ENCODE measurements at places on chromosomes 16 and 17.

DNA sequence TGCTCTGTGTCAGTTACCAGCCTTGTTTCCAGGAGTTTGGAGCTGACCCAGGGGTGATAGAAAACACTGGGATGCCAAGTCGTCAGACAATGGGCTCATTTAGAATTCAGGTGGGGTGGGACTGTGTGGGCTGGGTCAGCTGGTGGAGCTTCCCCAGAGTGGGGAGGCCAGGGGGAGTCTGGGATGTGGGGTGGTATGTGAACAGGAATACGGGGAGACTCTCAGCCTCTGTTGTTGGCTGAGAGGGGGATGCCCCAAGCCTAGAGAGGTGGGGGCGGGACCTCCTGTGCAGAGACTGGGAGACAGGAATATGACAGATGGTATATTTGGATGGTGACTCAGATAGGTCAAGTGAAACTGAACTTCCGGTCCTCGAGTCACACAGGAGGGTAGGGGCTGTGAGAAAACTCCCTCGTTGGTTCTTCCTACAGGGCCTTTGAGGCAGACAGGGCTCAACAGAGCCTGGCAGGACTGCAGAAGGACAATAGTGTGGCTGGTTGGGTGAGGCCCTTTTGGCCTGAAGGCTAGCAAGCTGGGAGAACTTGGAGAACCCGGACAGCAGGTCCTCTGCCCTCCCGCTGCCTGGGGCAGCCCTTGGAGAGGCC is 23.7 kb downstream of the CDH1 start:
- DNase-seq, result no peak

DNA sequence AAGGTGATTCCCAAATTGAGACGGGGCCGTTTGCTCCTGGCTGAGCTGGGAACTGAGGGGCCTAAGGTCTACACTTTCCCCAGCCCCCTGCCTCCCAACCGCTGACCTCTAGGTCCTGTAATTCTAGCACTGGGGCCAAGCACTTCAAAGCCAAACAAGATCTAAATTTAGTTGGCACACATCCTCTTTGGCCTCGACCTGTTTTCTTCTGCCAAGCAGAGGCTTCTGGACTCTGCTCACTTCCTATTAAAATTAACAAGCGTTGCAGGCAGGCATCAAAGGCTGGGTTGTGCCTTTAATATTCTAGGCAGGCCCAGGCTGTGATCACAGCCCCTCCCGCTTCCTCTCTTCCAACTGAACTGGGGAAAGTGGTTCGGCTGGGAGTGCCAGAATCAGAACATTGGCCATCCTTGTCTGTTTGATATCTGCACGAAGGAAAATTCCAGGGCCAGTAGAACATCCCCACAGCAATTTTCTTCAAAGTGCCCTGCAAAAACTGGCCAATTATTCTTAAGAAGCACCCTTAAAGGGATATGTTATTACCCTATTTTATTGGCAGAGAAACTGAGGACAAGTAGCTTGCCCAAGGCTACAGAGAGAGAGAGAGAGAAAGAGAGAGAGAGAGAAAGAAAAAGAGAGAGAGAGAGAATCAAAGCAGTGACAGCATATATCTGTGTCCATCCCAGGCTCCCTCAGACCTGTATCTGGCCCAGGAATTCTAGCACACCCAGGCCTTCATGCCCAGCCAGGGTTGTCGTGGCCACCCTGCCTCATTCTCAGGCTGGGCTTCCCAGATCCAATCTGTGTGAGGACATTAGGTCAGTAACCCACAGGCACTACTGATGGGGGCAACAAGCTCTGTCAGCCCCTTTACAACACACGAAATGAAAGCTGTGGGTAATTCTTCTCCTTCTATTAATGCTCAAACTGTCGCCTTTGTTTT is 12.8 kb upstream of the MT4 start:
- no peak for DNase-seq

DNA sequence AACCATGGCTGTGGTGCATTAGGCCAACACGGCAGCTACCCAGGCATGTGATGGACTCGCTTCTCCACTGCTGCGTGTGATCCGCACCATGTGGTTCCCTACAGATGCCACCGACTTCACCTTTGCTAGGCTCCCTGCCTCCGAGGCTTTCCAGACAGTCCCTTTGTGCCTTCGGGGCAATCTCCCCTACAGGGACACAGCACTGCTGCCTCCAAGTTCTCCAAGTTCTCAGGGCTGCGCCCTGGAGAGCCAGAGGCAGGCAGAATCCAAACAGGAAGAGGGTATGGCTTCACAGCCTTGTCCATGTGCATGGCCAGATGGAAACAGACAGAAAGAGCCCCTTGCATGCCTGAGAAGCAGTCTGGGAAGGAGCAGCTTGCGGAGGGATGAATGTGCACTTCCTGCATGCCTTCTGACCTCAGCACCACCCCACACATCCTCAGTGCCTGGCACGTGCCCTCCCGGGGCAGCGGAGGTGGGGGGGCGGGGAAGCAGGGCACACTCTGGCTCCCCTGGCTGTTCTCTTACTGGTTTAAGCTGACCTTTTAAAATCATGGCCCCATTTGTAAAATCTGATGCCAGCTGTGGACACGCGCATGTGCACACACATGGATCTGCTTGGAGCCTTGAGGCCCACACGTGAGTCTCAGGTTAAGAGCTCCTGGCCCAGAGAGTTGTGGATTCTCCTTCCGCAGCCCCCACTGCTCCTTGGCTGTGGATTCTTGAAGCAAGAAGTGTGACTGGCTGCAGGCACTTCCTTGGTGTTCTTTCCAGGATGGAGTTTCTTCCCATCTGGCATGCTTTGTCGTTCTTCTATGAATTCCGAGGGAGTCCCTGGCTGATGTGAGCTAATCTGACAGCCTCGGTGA is 55.3 kb upstream of the MTSS2 start:
- no peak for DNase-seq

DNA sequence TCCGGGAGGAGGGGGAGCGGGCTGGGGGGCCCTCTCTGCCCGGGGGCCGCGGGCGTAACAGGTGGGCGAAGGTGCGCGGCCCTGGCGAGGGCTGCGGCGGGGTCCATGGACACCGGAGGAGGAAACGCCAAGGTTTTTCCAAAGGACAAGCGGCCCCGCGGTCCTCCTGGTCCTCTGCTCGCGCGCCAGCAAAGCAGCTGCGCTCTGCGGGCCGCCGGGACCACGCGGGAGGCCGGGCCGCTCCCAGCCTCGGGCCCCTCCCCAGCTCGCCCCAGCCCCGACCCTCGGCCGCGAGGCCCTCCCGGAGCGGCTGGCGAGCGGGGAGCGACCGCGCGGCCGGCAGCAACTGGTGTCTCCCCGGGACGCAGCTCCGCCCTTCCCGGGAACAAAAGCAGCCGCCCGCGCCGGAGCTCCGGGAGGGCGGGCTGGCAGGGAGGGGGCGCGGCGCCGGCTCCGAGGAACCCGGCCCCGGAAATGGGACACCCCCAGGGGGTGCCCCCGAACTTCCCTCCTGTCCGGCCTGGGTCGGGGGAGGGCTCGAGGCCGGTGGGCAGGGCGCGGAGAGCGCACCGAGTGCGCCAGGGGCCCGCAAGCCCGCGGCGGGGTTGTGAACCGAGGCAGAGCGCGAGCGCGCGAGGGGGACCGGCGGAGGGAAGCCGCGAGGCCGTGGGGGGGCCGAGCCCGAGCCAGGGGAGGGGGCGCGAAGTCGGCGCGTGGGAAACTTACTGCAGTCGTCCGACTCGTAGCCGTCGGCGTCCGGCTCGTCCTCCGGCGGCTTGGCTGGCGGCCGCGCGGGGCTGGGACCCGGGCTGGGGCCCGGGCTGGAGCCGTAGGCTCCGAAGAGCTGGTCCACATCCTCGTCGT is 837 bp downstream of the DOC2B start:
- no peak for DNase-seq

DNA sequence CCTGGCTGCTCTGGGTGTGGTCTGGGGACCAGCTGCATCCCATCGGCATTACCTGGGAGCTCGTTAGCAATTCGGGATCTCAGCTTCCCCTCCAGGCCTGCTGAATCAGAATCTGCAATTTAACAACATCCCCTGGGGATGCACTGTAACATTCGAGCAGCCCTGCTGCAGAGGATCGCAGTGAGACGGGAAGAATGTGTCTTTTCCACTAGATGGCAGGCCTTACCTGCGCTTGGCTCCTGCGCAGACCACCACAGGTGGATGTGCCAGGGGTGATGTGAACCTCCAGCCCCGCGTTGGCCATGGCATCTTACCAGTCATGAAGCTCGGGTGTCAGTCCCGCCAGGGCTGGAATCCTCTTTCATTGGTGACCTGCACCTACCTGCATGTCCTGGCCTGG is 209.9 kb downstream of the PRKCB start:
- DNase-seq, result no peak

GRCh38 chr16:64144617-64145016 is 977.2 kb downstream of the CDH11 start:
- no peak for DNase-seq

DNA sequence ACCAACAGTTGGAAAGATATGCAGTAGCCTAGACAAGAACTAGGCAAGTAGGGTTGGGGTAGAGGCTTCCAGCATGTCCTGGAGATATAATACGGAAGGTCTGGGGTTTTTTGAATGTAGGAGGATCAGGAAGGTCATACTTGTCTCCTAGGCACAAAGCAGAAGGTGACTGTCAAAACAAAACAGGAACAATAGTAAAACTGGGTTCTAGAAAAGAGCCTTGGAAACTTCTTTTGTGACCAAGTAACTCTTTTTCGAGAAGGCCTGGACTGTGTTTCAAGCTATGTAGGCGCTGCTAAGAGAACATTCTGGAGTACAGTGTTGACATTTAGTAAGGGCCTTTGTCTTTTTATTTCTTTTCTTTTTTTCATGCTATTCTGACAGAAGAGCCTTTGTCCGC is 26.9 kb upstream of the TENT4B start:
- no peak for DNase-seq

GRCh38 chr16:67954421-67955196 is 10.7 kb upstream of the LCAT start:
- no peak for DNase-seq

- no peak for DNase-seq
These were observed 798.3 kb downstream of the CDH8 start for GRCh38 chr16:61237884-61238485.

DNA sequence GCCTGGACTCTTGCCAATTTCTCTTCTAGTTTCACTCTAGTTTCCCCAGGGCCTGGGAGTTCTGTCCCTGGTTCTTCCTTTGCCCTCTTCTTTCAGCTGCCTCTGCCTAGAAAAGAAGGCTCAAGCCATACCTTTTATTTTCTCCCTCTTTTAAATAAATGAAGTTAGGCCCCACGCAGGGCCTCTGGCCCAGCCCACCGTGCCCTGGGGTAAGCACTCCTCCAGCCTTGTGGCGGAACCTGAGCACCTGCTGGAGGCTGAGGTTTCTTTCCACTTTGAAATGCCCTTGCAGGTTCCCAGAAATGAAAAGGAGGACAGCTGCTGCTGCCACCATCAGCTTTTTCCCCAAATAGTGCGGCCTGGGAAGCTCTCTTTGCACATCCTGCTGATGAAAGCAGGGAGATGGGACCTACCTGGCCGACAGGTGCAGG is 139.4 kb downstream of the CCDC182 start:
- no peak for DNase-seq
